Activated CD4-positive, alpha-beta T cell treated with anti-CD3 and anti-CD28 coated beads, Interleukin-2, amount 50 U/mL, for 16 hours (primary cell): ENCODE measurements at places on chromosomes 12 and 14.

- no peak for DNase-seq
Measured at GRCh38 chr12:19992311-19992710, 376.0 kb upstream of the PDE3A start.

DNA sequence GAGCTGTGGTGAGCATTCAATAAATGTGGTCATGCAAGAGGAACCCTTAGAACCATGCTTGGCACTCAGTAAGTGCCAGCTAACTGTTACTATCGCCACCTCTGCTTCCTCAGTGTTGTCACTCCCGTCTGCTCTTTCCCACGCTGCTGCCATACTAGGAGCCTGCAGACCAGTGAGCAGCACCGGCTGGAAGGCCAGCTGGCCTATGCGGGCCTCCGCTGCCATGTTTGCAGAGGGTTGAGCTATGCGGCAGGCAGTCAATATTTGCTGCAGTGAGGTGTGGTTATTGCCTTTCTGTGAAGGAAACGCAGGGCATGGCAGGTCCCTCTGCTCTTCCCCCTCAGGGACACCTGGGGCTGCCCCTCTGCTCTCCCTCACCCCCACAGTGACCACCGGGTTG is 13.0 kb downstream of the KMT5A start:
- no peak for DNase-seq

- no peak for DNase-seq
Measured at GRCh38 chr12:89370850-89371249, 18.5 kb upstream of the DUSP6 start.

GRCh38 chr14:100552524-100553125 is 34.6 kb downstream of the BEGAIN start:
- no peak for DNase-seq

DNA sequence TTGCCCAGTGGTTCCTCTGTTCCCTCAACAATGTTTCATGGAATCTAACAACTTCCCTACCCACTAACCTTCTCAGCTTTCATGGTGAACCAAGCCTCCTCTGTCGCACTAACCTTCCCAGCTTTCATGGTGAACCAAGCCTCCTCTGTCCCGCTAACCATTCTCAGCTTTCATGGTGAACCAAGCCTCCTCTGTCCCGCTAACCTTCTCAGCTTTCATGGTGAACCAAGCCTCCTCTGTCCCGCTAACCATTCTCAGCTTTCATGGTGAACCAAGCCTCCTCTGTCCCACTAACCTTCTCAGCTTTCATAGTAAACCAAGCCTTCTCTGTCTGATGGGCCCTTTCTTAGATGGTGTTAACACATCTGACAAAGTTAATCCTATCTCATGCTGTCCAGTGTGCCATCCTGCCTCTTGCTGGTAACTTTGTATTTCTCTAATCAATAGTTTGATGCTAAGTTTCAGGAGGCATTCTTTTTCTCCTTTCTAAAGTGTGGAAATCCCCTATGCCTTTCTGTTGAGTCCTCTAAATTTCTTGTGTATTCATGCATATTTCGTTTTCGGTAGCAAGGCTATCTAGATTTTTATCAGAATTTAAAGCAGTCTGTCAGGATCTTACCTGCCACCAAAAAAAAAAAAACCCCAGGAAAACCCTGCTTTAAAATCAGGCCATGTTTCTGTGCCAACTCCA is 26.8 kb upstream of the KCNK13 start:
- peak; percentile 26 for DNase-seq

DNA sequence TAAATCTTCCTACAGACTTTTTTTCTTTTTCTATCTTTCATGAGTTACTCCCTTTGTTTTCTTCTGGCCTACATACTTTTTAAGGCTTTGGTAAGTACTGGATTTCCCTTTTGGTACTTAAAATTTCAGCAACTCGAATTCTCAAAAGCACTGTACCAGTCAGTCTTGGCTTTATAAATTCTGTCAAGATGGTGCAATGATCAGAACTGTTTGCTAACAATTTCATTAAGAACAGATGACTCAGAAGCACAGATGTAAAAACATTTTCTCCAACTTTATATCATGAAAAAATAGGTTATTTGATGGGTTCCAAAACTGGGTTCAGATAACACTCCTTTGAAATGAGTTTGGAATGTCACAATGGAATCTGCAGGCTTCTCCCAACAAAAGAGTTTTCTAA is 1961.8 kb upstream of the FLRT2 start:
- DNase-seq = no peak

GRCh38 chr12:128267651-128268378 is 845 bp downstream of the TMEM132C start:
- no peak for DNase-seq

- no peak for DNase-seq
Measured at GRCh38 chr14:52780893-52781292, 10.5 kb downstream of the GNPNAT1 start.

DNA sequence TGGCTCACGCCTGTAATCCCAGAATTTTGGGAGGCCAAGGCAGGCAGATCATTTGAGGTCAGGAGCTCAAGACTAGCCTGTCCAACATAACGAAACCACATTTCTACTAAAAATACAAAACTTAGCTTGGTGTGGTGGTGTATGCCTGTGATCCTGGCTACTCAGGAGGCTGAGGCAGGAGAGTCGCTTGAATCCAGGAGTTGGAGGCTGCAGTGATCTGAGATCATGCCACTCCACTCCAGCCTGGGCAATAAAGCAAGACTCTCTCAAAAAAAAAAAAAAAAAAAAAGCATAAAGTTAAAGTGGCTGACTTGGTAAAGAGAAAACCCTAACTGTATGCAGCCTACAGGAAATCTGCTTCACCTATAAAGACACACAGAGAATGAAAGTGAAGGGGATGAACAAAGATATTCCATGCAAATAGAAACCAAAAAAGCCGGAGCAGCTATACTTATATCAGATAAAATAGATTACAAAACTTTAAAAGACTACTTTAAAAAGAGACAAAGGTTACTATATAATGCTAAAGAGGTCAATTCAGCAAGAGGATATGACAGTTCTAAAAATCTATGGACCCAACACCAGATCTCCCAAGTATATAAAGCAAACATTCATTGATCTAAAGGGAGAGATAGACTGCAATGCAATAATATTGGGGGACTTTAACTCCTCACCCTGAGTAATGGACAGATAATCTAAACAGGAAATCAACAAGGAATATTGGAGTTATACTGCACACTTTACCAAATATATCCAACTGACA is 4.1 kb downstream of the CLEC2B start:
- DNase-seq = peak; percentile 28

DNA sequence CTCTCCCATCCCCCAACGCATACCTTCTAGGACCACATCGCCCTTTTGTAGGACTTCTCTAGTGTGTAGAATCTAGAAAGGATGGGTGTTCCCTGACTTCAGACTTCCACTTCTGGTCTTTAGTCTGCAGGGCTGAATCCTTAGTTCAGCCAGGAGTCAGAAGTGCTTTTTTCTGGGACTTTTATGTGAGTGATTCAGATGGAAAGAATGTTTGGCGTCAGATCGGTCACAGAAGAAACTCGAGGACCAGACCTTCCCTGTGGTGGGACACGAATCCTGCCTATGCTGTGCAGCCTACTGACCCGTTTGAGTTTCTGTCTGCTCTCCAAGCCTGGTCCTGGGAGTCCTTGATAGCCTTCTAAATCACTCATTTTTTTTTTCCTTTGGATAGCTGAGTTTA is 165.4 kb upstream of the SSTR1 start:
- no peak for DNase-seq

- DNase-seq = no peak
Measured at GRCh38 chr12:118145798-118146156, 9.9 kb downstream of the PEBP1 start.

- no peak for DNase-seq
Measured at GRCh38 chr12:123163227-123163626, 12.3 kb upstream of the PITPNM2 start.

GRCh38 chr14:62778310-62778709 is 266.9 kb downstream of the KCNH5 start:
- no peak for DNase-seq

DNA sequence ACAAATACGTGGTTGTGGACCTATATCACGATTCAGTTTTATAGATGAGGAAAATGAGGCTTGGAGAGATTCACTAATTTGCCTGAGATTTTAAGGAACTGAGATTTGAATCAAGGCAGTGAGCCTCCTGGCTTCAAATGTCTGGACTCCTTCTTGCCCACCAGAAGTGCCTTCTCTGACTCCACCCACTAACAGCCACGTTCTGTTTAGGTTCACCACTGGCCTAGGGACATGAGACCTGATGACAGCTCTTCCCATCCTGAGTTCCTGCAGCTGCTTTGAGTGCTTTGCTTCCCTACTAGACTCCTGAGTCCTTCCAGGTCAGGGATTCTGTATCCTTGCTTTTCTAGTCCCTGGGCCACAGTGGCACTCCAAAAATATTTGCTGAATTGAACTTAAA is 57.1 kb downstream of the PLBD1 start:
- no peak for DNase-seq

DNA sequence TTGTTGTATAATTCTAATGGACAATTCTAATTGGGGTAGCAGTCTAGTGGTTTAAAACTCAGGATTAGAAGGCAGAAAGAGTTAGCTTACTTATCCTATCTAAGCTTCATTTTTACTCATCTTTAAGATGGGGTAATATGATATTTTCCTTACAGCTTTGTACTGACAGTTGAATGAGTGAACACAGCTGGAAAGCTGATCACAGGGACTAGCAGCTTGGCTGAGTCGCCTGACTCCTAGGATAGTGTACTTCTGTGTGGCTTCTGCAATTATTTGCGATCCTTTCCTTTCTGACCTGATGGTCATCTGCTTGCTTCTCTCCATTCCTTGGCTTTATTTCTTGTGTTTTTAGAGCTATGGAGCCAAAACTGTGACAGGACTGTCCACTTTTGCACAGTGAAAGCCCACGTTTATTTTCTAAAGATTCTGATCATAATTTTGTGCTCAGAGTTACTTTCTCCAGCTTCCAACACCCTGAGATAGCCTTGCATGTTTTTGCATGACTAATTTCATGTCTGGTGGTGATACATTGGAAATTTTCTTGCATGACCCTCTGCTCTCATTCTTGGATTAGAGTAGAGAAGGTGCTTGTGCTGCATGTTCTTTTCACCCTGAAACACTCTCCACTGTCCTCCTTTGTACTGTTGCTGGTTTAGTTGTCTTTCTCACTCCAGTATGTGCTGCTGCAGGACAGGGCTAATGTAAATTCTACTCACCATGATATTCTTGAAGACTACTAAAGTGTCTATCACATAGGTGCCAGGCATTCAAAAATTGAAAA is 377.0 kb upstream of the ATP2B1 start:
- DNase-seq = no peak

DNA sequence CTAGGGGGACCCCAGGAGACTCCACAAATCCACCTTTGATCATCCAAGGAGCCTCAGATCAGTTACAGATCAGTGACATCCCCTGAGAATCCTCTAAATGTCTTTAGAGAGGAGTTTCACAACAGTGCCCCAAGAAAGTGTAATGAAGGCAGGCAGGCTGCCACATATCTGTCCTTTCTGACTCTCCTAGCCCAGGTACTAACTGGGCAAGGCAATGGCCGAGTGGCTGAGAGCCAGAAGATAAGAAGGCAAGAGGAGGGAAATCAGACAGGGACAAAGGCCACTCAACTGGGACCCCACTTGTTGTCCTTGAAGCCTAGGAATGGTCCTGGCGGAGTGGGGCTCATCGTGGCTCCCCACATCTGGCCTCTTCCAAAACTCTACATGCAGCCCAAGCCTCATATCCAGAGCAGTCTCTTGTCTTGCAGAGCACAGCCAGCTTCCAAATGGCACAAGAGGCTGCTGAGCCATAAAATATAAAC is 11.6 kb downstream of the ACTN1 start:
- no peak for DNase-seq

DNA sequence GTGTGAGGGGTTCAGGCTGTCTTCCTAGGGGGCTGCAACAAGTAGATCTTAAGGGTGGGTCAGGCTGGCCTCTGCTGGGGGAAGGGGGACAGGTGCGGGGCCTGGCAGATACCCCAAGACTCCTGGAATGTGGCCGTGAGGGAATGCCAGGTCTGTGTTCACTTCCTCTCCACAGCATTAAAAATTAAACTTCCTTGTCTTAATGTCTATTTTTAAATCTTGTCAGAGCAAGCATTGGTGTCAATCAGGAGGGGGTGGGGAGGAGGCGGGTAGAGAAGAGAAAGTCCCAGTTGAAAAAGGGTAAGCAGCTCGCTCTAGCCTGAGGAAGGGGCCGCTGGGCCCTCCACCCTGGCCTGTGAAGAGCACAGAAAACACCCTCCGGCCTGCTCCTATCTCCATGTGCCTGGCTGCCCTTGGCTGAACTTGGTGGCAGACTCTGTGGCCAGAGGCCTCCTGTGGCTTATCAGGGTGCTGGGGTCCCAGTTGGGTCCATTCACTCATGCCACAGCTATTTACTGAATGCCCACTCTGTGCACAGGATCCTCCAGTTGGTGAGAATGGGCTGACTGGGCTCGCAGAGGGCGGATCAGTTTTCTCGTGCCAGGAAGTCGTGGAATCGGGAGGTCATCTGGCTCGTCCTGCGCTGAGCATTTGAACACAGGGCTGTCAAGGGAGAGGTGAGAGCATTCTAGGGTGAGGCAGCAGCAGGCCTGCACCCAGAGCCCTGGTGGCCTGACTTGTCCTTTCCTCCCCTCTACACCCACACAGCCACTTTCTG is 128.8 kb downstream of the TSPAN9 start:
- no peak for DNase-seq

DNA sequence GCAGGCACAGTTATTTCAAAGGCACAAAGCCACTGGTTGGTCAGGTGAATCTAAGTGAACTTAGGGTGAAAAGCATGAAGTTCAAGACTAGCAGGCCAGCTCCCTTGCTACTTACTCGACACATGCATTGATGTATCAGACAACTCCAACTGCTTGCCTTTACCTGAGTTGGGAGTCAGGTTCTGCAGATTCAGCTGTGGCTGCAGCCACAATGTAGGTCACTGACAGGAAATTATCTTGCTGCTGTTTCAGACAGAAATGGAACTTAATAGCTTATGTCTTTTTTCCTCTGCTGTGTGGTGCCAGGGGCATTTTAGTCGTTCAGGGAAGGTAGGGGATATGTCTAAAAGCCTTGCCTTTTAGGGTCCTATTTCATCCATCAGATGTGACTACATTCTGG is 125.6 kb upstream of the RPH3A start:
- DNase-seq = no peak

GRCh38 chr14:58565832-58566231 is 71.9 kb upstream of the DACT1 start:
- DNase-seq = no peak

GRCh38 chr12:19530637-19531023 is 91.3 kb downstream of the AEBP2 start:
- DNase-seq = no peak

DNA sequence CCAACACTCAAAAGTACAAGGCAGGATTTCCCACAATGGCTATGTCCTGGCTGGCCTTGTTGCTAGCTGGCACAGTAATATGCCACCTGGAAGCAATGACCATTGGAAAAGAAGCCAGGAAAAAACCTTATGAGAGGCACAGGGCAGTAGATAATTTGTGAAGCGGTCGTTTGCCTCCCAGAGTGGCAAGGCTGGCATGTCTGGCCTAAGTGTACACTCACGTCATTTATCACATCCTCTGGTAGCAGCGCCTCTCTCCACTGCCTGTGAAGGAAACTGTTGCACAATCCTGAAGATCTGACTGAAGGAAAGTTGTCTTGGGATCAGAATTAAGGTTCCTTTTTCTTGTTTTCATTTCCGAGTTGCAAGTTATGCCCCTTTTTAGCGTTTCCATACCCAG is 408.5 kb downstream of the ZFP36L1 start:
- no peak for DNase-seq

GRCh38 chr12:118164798-118165486 is 29.0 kb downstream of the PEBP1 start:
- DNase-seq = peak; percentile 29
